ENCODE measurements at places on chromosomes 11 and 22.

DNA sequence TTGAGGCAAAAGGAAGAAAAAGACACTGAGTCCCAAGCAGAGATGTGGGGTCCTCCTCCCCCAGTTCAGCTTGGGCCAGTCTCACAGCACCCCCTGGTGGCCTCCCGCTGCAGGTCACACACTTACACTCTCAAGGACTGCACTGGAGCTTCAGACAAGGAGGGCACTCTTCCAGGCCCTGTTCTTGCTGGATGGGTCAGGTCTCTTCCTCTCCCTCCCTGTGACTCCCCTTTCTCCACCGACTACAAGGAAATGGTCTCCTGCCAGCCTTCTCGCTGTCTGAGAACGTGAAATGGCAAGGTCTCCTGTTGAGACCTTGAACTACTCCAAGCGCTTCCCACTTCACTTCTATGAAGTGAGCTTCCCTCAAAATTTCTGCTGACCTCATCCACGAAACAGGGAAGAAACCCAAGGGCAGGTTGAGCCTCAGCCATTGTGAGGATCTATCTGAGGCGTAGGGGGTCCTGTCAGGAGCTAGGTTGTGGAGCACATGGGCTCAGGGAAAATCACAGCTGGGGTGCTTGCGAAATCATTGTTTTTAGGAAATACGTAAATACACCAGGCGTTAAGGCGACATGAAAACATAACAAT lies 11.2 kb upstream of the IGLL1 start:
- DNase-seq: peak; percentile 50

DNA sequence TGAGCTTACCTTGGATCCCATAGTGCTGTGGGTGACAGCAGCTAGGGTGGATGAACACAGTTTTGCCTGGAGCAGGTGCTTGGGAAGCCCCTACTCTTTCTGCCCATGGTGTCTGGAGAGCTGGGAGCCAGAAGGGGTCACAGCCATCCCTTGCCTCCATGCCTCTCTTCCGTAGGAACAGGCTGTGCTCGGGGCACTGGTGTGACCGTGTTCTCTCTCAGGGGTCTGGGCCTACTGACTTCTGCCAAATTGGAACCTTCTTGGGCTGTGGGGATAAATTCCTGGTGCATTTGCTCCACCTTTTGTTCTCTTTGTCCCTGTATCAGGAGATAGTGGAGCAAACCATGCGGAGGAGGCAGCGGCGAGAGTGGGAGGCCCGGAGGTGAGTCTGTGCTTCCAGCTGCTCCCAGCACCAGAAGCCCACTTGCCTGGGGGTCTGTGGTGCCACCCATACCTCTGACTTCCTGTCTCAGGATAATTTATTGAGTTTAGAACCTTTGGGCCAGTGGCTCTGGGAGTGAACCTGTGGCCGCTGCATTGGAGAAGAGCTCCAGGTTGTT lies 14.4 kb downstream of the CDC45 start:
- no peak for DNase-seq

DNA sequence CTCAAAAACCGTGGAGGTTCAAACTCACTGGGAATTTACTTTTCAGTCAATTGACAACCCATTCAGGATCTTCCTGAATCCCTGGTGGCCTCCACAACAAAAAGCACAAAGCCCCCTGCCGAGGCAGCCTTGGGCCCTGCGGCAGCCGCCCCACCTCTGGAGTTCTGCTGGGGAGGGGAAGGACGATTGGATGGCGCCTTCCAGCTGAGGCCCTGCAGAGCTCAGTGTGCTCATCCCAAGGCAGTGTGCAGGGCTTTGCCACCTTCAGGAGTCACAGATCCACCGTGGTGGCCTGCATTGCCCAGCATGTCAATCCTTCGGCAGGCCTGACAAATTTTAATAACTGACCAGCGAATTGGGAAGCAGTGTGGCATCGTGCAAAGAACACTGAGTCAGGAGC lies 7.4 kb downstream of the ZFTA start:
- DNase-seq: no peak

DNA sequence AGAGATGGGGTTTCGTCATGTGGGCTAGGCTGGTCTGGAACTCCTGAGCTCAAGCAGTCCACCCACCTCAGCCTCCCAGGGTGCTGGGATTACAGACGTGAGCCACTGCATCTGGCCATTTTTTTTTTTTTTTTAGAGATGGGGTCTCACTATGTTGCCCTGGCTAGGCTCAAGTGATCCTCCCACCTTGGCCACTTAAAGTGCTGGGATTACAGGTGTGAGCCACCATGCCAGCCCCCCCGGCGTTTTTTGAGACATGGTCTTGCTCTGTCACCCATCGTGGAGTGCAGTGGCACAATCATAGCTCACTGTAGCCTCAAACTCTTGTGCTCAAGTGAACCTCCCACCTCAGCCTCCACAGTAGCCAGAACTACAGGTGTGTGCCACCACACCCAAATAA lies 16.5 kb downstream of the RHBDD3 start:
- DNase-seq: no peak

GRCh38 chr22:43243324-43243723 lies 56.4 kb upstream of the TTLL12 start:
- DNase-seq: no peak

GRCh38 chr11:8987446-8987845 lies 16.4 kb downstream of the NRIP3 start:
- DNase-seq: no peak

DNA sequence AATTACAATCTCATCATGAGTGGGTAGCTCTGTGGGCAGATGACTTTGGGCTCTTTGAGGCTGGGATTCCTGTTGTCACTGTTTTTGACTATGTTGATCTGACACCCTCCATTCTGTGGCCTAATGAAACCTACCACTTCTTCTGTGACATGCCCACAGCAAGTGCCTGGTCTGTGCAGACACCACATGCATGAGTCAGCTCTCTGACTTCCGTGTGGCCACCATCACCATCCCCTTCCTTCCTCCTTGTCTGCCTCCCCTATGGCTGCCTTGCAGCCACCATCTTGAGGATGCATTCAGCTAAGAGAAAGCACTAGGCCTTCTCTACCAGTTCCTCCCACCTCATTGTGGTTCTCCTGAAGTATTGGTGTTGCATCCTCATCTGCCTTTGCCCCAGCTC lies 15.3 kb upstream of the OR10V1 start:
- DNase-seq: no peak

DNA sequence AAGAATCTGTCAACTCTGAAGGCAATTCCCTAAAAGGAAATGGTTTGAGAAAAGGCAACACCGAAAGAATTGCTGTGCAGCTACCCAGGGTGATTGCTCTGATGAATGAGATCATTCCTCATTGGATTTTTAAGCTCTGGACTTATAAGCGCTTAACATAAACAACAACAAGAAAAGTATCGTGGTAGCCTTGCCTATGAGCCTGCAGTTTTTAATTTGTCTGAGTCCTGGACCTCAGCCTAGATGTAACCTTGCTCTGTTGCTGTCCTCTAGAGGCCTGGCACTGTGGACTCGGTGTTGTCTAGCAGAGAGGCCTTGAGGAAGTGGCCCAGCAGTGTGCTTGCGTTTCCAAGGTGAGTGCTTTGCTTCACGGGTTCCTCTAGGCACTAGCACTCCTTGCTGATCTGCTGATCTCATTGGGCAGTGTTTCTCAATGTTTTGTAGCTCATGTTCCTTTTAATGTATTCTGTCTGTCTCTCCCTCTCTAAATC lies 20.4 kb downstream of the CCDC81 start:
- no peak for DNase-seq

- peak; percentile 68 for DNase-seq
These were observed 1.9 kb downstream of the NEAT1 start for GRCh38 chr11:65424205-65425104.

DNA sequence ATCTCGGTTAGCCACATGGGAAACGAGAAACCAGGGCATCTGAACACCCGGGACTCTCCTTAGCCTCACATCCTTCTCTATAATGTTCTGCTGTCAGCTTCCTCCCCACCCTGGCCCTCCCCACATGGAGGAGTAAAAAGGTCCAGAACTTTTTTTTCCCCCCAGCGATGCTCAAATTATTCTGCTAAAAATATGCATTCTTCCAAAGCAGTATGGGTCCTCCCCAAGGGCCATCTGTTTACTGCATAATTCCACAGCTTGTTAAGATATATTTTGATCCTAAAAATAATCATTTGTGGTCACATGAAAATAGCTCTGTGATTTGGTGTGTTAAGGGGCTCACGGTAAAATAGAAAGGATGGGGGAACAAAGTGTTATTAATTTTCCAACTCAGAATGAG lies 281.5 kb upstream of the NARS2 start:
- no peak for DNase-seq

- no peak for DNase-seq
These were observed 15.1 kb downstream of the OR51E1 start for GRCh38 chr11:4658629-4659445.

GRCh38 chr22:24969560-24970301 lies 17.2 kb downstream of the KIAA1671 start:
- no peak for DNase-seq

- DNase-seq: no peak
These were observed 4.5 kb upstream of the STARD10 start for GRCh38 chr11:72798361-72798760.

DNA sequence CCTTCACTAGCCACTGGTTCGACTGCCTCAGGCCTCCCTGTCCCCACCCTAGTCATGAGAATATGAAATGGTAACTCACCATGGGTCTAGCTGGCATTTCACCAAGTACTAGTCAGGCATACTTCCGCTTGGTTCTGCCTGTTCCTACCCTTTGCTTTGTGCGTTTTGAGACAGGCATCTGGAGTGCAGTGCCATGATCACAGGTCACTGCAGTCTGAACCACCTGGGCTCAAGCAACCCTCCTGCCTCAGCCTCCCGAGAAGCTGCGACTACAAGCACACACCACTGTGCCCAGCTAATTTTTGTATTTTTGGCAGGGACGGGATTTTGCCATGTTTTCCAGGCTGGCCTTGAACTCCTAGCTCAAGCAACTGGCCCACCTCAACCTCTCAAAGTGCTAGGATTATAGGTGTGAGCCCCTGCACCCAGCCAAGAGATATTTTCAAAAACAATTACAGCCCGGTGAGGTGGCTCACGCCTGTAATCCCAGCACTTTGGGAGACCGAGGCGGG lies 14.1 kb downstream of the HRAS start:
- DNase-seq: no peak

GRCh38 chr22:37051391-37052385 lies at the start of gene KCTD17:
Gene KCTD17 (plus strand): TSS chr22:37051742. CDS start chr22:37051761, 19 bp downstream.
- peak; percentile 73 for DNase-seq

GRCh38 chr11:64726211-64726641 lies 3.2 kb upstream of the NRXN2 start:
- DNase-seq: no peak

- no peak for DNase-seq
These were observed 124.9 kb downstream of the MRTFA start for GRCh38 chr22:40511604-40512003.

DNA sequence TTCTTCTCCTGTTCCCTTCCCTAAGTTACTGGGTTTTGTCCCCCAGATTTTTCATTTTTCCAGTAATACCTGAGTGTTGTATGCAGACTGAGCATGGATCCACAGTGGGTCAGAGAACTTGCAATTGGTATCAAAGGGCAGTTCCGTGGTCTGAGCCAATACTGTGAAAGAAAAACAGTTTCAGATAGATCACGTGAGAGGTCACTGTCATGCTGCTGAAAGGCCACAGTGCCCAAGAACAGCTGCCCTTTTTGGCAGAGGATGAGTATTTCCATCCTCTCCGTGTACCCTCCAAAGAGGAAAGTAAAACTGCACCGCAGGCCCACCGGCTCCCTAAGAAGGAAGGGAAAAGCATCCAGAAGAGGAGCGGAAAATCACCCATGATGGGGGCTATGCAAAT lies 73.0 kb upstream of the TBCEL start:
- DNase-seq: no peak

- no peak for DNase-seq
These were observed 5.7 kb downstream of the PRR5 start for GRCh38 chr22:44707752-44708151.

GRCh38 chr22:50276143-50276542 lies 6.0 kb upstream of the MAPK11 start:
- DNase-seq: peak; percentile 45

All from stimulated activated CD4-positive, alpha-beta T cell treated with anti-CD3 and anti-CD28 coated beads, Interleukin-4, amount 100 ng/mL, for 48 hours (primary cell).